ENCODE measurements at places on chromosomes 13 and 19.

- no peak for DNase-seq
These were observed 57.9 kb downstream of the KCTD12 start for GRCh38 chr13:76828316-76828741.

- DNase-seq, result no peak
These were observed 27.1 kb upstream of the SERP2 start for GRCh38 chr13:44346534-44346933.

GRCh38 chr13:72437458-72437857 is 290.0 kb downstream of the MZT1 start:
- DNase-seq, result no peak

GRCh38 chr19:37583340-37583739 is 11.3 kb downstream of the ZNF571 start:
- DNase-seq, result no peak

GRCh38 chr13:29993716-29994488 is 143.5 kb upstream of the UBL3 start:
- no peak for DNase-seq

- DNase-seq, result no peak
These were observed 49.2 kb downstream of the GADD45B start for GRCh38 chr19:2524840-2525723.

GRCh38 chr13:51291341-51291740 is 48.1 kb upstream of the SERPINE3 start:
- no peak for DNase-seq

DNA sequence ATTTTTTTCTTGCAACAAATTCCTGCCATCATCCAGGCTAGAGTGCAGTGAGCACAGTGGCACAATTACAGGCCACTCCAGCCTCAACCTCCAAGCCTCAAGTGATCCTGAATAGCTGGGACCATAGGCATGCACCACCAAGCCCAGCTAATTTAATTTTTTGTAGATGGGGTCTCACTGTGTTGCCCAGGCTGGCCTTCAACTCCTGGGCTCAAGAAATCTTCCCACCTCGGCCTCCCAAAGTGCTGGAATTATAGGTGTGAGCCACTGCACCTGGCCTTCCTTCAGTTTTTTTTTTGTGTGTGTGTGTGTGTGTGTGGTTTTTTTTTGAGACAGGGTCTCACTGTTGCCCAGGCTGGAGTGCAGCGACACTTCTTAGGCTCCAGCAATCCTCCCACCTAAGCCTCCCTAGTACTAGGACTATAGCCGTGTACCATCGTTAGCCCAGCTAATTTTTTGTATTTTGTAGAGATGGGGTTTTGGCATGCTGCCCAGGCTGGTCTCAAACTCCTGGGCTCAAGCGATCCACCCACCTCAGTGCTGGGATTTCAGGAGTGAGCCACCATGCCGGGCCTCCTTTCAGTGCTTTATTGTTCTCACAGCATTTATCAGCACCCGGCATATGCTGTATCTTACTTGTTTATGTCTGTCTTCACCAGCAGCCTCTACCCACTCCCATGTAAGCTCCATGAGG is 5.9 kb upstream of the SRRM5 start:
- DNase-seq, result no peak

- DNase-seq, result no peak
These were observed 1.8 kb upstream of the SHD start for GRCh38 chr19:4277191-4277696.

DNA sequence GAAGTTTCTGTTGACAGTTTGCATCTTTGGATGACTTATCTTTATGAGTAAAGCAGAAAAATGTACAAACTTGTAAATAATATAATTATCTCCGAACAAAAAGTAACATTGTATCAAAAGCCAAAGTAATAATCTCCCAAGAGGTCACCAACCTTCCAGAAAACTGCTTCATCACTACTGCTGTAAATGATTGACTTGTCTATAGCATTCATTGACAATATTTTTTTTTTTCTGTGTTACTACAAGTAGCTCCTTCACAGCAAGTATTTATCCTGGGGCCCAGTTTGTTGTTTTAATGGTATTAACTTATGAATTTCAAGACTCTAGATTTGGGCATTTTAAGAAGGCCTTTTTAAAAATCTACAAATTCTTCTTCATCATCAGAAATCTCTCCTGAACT is 242.4 kb downstream of the KLF12 start:
- DNase-seq, result no peak

DNA sequence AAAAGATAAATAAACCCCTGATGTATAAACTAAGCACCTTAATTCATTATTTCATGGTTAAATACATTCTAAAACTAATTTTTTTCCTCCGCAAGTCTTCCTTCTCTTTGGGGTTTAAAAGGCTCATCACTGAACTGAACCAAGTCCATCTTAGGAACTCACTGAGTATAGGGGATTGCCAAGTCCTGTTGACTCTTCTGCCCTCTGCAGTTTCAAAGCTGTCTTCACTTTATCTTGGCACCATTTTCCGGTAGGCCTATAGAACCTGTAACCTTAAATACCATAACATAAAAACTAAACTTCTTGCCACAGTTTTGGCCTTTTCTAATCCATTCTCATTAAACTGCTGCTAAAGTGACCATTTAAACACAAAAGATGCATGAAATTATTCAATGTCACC is 66.5 kb upstream of the USPL1 start:
- DNase-seq, result no peak

DNA sequence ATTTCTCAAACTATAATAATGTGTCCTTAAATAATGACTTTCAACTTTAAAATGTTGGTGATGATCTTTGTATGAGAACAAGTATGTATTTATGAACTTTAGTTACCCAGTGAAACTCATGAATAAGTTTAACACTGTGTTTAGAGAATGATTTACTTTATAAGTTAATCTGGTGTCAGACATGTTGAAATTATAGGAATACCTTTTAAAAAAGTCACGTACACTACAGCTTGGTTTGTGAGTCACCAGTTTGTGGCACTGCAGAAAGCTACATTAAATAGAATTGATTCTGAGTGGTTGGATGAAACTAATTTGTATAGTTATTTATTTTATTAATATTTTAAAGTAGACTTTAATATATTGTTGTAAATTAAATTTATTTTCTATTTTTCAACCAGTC is 1366.2 kb upstream of the PCDH20 start:
- DNase-seq, result no peak

GRCh38 chr19:5148794-5149190 is 179.9 kb downstream of the KDM4B start:
- DNase-seq, result peak; percentile 3

DNA sequence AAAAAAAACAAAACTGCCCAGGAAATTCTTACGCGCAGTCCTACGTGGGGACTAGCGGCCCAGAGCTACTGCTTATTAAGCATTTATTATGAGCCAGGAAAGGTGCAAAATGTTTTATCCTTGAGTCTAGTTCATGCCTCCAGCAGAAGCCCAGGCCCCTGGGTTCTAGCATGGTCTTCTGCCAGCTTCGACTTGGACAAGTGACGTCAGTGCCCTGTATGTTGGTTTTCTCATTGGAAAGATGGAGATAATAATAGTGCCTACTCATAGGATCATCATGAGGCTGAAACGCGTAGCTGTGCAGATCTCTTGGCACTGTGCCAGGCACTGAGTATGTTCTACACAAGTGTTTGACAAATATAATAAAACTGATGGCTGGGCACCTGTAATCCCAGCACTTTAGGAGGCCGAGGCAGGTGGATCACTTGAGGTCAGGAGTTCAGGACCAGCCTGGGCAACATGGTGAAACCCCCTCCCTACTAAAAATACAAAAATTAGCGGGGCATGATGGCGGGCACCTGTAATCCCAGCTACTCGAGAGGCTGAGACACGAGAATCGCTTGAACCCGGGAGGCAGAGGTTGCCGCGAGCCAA is 12.4 kb upstream of the SULT2B1 start:
- DNase-seq, result no peak
